H9 (cell line): ENCODE measurements at places on chromosomes 5 and 9.

GRCh38 chr5:13985731-13986418, 41.4 kb upstream of the DNAH5 start:
- no peak for DNase-seq

DNA sequence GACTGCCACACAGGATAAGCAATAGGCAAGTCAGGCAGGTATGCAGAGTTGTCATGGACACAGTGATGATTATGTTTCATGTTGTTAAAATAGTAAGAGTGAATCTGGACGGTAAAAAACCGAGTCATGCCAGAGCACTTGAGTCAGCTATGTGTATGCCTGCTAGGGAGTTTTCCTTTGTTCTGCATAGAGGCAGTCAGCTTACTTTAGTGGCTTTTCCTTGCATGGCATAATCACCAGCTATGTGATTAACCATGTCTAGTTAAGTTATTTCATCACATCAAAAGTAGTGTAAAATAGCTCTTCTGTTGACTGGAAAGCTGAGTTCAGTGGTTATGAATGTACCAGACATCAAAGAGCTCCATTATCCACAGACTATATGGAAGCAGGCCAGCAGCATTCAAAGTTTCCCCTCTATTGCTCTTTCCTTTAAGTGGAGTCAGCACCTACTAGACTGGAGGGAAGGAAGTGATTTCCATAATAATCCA, 989.8 kb downstream of the TLE1 start:
- DNase-seq: no peak

GRCh38 chr5:72223371-72223770, 96.7 kb downstream of the MRPS27 start:
- DNase-seq: no peak

- DNase-seq: peak; percentile 80
These were observed 30.3 kb downstream of the FAM240B start for GRCh38 chr9:38689678-38690077.

DNA sequence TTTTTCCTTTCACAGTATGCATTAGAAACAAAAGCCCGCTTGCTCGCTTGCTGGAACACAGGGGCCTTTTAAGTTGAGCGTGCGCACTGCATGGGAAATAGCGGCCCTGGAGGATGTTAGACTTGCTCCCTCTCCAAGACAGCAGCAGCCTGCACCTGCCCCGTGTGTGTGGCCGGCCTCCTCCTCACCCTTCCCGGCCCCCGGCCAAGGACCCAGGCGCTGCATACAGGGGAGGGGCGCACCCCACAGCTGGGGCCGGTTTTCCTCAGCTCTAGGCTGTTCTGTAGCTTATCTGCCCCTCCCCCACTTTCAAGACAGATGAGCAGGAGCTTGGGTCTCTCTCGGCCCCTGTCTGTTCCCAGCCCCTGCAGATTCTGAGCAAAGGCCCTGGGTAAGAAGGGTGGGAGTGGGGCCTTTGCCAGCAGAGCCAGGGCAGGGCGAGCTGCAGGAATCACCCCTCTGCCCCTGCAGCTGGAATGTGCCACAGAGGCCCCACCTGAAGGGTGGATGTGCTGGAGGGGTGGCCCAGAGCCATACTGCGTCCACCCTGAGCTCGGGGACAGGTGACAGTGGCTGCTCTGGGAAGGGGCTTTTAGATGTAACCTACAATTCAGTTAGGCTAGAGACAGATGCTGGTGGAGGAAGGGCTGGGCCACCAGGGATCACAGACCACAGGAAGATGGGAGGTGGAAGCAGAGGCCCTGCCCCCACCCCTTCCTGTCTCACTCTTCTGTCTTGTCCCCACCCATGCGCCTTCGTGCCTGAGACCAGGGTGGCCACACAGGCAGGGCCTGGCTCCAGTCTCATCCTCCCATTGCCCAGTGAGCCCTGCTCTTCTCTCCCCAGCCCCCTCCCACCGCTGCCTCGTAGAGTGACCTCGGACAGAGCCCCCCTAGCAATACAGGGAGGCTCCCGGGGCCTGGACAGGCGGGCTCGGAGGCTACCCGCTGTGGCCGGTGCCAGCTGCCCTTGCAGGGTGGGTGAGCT, 132.4 kb downstream of the DAB2IP start:
- DNase-seq: peak; percentile 46

DNA sequence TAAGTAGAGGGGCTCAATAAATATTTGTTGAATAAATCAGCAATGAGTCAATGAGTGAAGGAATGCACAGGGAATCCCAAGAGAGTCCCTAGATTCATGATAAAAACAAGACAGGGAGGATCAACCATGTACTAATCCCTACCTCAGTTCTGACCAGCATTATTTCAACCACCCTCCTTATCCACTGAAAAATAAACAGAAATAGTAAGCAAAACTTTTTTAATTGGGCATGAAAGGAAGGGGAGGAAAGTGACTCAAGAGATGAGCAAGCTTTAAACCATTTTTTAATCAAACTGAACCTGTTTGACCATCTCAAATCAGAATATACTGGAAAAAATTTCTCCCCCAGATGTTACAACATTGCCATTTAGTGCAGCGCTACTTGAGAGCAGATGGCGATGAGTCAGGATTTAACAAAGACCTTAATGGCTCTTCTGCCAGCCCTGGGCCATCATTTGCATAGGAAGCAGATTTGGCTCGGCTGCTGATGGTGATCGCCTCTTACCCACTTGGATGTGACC, 194.8 kb upstream of the SLC30A5 start:
- DNase-seq: peak; percentile 68

GRCh38 chr5:73135021-73135420, 14.6 kb downstream of the TMEM171 start:
- DNase-seq: no peak

- DNase-seq: no peak
These were observed 204.5 kb downstream of the SEMA6A start for GRCh38 chr5:116370149-116370548.

DNA sequence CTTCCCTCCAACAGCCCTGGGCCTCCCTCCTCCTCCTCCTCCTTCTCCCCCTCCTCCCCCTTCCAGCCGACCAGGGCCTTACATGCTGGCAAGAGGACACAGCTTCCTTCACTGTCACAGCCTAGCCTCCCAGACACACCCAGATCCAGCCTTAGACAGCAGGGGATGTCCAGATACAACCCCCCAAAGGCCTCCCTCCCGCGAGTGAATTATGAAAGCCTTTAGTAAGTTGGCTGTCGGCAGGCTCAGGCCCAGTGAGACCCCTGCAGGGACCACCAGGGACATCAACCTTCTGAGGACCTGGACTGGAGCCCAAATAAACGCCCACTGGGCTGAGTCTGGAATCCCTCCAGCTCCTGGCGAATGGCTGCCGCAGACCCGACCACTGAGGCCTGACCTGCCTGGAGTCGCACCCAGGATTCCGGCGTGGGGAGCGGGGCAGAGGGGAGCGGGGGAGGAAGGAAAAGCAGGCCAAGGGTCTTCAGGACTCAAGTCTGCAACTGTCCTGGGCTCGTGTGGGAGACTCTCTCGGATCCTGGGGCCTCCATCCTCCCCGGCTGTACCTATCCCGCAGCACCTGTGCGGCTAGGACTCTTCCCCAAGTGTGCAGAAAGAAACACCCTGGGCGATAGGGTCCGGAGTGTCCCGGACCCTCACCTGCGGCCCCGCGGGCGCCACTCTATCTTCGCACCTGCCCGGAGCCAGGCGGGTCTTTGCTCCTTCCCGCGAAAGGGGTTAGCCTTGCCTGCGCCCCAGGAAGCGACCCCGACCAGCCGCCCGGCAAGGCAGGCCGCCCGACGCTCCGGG, 705 bp downstream of the SEPTIN8 start:
- DNase-seq: peak; percentile 41

GRCh38 chr5:87195616-87196015, 72.1 kb upstream of the RASA1 start:
- no peak for DNase-seq

DNA sequence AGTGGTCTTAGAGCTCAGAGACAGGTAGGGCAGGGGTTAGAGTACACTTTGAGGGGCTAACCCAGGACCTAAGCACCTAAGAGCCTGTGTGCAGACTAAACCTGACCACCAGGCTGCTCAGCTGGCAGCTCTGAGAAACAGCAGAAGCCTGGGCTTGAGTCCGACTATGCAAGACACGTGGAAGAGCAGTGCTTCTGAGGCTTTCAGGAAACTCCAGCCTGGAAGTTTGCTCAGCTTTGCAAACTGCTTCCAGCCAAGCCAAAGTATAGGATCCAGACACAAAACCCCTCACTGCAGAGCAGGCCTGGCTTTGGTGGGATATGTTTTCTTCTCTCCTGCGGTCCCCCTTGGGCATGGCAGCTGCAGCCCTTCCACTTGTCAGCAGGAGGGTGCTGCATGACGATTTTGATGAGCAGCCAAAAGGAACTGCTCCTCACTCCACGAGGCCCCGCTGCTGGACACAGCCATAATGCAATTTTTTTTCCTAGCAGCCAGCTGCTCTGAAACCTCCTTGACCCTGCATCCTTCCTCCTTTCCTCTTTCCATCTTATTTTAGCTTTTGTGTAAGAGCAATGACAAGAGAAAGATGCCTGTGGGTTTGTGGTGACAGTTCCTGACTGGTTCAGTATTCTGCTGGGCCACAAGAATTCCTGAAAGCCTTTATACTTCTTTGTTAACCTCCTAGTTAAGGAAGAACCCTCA, 123.1 kb downstream of the LIFR start:
- no peak for DNase-seq

- DNase-seq: peak; percentile 51
These were observed 1.7 kb downstream of the FST start for GRCh38 chr5:53481887-53482716.

- DNase-seq: peak; percentile 61
These were observed 4.1 kb downstream of the SAXO1 start for GRCh38 chr9:19028835-19029451.

DNA sequence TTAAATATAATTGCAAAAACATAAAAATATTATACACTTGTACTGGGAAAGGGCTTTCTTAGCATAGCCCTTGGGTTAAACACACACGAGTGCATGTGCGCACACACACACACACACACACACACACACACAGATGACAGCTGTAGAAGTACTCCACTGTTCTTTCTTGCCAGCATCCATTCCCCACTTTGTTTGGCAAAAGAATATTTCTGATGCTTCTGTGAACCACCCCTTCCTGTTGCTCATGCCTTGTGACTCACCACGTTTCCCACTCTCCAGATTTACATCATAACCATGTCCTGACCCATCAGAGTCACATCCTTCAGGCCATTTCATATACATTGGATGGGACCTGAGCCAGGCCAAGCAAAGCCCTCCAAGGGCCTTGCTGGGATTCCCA, 280.1 kb downstream of the DNAH5 start:
- DNase-seq: no peak

GRCh38 chr9:17520268-17521064, 58.4 kb upstream of the SH3GL2 start:
- peak; percentile 32 for DNase-seq

DNA sequence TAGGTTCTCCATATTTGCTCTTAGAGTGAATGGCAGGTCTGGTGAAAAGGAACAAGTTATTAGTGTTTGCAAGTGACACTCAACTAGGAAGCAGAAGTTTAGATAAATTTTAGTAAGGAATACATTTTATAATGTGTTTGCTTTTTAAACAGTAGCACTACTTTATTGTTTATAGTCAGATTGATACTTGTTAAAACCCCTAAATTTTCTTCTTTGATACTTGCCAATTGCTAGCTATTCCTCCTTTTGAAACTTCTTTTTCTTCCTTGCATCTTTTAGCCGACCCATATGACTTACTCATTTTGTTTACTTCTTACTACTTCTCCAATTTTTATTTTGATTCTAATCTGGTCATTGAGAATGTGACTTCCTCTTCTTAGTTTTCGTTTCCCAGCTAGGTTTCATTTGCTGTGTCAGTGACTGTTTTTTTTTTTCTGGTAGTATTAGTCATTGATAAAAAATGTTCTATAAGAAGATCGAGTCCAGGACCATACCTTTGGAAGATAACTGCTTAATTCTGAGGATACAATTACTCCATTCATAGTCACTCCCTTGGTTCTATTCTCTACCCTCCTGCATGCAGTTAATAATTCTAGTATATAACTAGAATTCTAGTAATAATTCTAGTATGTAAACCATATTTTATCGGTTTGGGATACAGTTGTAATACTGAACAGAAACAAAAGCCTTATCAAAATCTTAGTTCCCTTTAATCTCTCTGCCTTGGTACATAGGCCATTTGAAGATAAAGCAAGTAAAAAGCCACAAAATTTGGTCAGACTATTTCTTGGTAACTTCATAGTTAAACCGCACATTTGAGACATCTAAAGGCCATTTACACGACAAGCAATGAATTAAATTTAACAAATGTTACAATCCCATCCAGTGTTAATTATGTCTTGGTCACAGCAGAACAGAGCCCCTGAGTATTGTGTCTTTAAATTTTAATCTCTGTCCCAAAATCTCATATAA, 2.8 kb upstream of the RICTOR start:
- no peak for DNase-seq

GRCh38 chr9:122346478-122347347, 24.1 kb upstream of the PTGS1 start:
- peak; percentile 65 for DNase-seq

- DNase-seq: peak; percentile 71
These were observed 1014.6 kb downstream of the DTWD2 start for GRCh38 chr5:117973785-117974184.

DNA sequence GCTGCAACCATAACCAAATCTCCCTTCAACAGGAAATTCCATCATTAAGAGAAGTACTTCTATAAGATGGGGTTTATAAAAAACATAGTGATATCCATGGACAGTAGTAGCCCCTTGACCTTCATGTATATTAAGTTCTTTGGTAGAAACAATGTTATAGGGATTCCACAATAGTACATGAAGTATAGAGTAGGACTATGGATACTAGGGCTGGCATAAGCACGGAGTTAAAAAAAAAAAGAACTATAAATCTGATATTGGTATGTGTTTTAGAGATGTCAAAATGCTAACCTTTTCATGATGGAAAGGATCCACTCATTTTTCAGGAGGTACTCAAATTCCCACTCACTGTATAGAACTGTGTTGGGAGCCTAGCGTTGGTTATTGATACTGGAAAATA, 337.6 kb downstream of the FGF10 start:
- DNase-seq: no peak

DNA sequence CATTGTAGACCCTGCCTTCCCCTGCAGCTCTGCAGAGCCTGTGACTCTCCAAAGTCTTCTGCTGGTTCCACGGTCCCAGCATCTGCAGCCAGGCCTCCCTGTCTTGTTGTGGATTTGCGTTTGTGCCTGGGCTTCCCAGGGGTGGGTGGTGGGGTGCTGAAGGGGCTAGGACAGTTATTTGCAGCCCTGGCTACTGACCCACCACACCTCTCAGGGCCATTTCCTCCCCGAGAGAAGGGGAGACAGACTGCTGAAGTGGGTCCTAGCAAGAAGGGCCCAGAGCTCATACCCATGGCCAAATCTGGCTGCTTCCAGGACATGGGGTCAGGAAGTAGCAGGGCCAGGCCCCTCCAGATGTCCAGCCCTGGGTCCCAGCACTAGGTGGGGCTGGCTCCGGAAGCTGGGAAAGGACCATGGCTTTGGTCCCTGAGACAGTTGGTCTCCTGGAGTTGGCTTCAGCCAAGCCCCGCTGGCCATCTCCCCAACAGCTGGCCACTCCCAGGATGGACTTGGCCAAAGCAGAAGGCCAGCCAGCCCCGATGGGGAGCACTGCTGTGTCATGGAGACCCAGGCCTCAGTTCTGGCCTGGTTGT, 26.3 kb downstream of the GSN start:
- DNase-seq: no peak
